ENCODE measurements at places on chromosomes 7 and 10.

DNA sequence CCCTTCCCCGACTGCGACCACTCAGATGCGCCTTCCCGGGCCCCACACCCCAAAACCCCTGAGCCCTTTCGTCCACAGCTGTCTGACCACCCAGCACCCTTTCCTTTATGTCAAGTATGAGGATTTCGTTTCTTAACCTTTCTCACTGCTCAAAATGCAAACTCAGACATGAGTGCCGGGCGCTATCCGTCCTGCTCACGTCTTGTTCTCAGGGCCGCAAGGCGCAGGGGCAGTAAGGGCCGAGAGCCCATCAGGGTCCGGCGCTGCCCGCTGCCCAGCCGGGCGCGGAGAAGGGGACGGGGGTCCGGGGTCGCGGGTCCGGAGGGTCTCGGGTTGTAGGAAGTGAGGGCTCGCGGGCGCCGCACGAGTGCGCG, 670 bp upstream of the RBM33 start:
- no peak for DNase-seq

GRCh38 chr10:75280236-75280635, 44.5 kb upstream of the COMTD1 start:
- DNase-seq: no peak

GRCh38 chr7:154743206-154743605, 259.7 kb downstream of the PAXIP1 start:
- DNase-seq: no peak

DNA sequence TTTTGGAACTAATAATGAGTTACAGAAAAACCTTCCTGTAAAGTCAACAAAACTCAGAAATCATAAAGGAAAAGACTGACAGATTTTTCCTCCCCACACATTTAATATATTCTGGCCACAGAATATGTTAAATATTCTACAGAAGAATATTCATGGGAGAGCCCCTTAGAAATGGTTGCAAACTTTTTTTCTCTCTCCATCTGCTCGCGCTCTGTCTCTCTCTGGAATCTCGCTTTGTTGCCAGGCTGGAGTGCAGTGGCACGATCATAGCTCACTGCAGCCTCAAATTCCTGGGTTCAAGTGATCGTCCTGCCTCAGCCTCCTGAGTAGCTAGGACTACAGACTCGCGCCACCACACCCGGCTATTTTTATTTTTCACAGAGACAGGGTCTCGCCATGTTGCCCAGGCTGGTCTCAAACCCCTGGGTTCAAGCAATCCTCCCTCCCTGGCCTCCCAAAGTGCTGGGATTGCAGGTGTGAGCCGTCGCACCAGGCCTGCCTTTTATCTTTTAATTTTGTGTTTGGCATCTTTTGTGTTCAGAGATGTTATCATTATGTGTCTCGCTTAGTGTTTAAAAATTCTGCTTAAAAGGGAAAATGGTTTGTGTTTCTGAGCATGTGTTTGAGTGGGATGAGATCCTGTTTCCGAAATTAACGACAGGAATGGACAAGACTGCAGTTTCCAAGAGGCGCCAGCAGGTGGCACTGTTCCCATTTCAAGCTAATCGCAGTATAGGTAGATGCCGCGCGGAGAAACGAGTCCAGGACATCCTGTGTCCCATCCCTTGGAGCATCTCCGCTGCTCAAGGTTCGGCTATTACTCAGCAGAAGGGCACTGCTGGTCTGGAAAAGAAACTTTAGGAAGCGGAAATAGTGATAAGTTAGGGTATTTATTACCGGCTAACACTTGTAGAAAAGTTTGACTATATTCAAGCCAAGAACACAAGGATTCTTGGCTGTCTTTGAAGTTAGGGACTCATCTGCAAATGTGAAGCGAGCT, 23.1 kb upstream of the ST7 start:
- DNase-seq: peak; percentile 89

DNA sequence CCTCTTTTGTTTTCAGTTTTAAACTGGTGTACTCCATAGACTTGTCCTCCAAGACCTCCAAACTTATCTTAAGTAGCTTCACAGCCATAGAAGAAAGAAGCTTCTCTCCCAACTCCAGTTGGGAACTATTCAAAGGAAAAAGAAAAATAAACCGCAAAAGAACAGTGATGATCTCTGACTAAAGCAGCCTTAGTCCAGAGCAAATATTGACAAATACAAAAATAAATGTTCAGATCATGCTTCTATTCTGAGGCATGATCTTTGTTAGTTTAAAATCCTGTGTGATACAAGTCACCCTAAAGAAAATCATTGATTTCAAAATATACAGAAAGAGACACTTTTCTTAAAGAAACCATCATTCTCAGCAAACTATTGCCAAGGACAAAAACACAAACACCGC, 373.0 kb upstream of the SMIM30 start:
- no peak for DNase-seq

DNA sequence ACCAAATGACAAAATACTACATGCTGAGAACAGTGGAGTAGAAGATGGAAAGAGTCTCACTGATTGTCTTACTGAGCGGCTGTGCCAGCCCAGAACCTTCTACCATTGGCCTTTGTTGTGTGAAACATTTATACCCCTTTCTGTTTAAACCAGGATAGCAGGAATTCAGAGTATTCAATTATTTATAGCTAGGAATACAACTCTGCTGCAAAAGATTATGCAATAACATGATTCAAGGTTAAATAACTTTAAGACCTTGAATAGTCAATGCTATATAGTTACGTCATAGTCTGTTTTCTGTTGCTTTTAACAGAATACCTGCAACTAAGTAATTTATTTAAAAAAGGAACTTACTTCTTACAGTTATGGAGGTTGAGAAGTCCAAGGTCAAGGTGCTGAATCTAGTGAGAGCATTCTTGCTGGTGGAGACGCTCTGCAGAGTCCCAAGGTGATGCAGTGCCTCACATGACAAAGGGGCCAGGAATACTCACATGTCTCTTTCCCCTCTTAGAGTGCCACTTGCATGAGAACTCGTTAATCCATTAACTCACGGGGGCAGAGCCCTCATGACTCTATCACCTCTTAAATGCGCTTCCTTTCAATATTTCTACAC, 371.8 kb downstream of the MDFIC start:
- no peak for DNase-seq

Measured in thyroid gland (tissue), 4 donors.